Activated CD4-positive, alpha-beta T cell treated with anti-CD3 and anti-CD28 coated beads for 48 hours (primary cell): ENCODE measurements at places on chromosomes 6 and 20.

DNA sequence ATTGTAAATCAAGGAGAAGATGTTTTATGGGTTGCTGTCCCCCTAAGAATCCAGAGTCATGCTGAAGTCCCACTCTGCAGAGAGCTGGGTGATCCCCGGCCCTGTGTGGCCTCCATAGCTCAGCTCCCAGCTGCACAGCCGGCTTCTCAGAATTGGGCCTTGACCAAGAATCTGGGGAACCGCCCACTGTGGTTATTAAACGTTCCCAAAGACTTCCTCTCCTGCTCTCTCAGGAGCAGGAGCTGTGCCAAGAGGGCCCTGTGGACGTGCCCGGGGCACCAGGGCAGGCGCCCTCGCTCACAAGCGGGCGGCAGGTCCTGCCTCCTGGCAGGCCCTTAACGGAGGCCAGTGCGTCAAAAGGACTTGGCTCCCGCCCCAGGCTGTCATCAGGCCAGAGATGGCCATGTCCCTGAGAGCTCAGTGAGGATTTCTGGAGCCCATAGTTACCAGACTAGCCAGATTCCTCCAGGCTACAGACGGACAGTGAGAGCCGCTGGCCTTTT is 30.4 kb downstream of the ZC3H12D start:
- DNase-seq: no peak

- DNase-seq: no peak
Observed at GRCh38 chr6:79804732-79805131, 142.6 kb downstream of the ELOVL4 start.

GRCh38 chr6:1840491-1841121 is 230.9 kb downstream of the FOXC1 start:
- no peak for DNase-seq

DNA sequence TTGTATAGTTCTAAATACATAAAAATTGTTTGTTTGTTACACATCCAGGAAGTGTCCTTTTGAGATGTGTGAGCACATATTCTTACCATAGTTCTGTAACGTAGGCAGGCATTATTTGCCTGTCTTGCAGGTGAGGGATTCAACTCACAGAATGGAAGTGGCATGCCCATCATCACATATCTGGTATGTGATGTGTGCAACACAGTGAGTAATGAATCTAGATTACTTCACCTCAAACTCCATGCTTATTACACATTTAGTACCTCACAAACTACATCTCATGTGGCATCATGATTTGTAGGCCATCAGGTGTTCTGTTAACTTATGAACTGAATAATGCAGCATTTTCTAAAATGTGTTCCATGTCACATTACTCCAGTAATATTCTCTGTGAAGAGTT is 181.6 kb downstream of the PLCB4 start:
- DNase-seq: no peak

DNA sequence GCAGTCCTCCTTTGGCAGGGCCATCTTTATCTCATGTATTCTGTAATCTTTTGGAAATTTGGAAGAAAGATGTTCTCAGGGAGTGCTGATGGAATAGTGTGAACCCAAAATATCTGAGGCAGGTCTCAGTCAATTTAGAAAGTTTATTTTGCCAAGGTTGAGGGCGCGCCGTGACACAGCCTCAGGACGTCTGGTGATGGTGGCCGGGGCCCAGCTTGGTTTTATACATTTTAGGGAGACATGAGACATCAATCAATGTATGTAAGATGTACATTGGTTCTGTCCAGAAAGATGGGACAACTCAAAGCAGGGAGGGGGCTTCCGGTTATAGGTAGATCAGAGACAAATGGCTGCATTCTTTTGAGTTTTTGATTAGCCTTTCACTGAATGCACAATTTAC is 89.8 kb downstream of the ERMARD start:
- no peak for DNase-seq
